Esophagus squamous epithelium (tissue), 5 donors: ENCODE measurements at places on chromosomes 2 and 18.

DNA sequence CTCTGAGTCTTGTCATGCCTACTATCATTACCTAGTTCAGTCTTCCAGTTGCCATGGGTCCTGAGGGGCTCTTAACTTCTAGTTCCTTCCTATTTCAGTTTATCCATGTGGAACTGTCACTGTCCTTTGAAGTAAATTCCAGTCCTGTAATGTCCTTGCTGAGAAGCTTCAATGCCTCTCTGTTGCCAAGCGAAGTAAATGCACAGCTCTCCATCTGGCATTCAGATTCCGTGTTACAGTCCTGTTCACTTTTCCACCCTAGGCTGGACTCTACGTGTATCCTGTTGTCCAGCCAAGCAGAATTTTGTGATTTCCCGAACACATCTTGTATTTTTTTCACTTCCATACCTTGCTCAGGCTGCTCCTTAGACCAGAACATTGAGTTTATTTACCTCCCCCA lies 245.3 kb downstream of the BABAM2 start:
- no peak for DNase-seq

DNA sequence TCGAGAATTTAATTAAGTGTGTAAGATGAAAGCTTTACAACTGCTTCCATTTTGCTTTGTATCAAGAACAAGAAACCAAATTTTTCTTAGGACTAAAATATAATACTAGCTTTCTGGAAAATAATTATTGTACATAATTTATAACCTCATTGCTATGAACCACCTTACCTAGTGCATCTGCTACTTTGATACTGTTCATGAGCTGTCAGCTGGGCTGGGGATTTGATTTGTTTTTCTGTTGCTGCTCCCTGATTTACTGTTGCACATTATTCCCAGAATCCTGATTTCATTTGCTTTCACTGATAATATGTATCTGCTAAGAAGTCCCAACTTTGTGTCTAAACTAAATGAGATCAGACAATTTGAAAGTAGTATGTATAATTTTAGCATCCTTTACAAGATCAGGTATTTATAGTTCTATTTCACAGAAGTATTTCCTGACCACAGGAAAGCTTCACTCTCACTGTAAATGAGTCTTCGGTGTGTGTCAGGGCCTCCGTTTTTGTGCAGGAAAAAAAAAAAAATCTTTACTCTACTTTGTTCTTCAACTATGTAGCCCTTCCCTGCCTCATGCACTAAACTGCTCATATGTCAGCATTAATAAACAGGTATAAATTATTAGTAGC lies 105.6 kb upstream of the CCDC150 start:
- no peak for DNase-seq

DNA sequence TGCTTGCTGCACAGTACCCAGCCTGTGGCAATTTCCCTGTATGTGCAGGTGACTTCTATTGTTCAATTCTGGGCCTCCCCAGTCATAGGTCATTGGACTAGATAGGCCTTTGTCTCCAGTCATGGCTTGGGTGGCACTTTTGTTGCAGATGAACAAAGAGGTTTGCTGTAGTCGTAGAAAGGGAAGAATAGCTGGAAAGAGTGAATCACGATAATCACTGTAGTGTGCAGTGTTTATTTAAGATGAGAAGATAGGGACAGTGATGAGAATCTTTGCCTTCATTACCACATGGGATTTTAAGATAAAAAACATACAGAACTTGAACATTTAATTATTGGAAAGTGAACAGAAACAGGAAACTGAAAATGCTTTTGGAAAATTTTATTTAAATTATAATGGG lies 156.1 kb upstream of the CYRIA start:
- DNase-seq, result no peak

DNA sequence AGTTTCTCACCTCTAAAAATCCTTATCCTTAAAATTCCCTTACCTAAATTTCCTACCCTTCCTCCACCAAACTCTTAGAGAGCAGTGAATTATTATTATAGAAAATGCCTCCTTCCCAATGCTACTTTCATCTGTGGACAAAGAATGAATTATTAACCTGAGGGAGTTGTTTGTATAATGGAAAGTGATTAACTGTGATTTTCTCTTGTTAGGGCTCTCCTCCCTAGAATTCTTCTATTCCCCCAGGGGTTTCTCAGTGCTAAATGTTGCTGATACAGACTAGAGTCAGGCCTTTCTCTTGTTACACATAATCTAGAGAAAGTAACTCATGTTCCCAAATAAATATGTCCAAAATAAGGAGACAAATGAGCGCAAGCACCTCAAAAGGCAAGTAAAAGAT lies 23.3 kb downstream of the EPB41L5 start:
- no peak for DNase-seq

DNA sequence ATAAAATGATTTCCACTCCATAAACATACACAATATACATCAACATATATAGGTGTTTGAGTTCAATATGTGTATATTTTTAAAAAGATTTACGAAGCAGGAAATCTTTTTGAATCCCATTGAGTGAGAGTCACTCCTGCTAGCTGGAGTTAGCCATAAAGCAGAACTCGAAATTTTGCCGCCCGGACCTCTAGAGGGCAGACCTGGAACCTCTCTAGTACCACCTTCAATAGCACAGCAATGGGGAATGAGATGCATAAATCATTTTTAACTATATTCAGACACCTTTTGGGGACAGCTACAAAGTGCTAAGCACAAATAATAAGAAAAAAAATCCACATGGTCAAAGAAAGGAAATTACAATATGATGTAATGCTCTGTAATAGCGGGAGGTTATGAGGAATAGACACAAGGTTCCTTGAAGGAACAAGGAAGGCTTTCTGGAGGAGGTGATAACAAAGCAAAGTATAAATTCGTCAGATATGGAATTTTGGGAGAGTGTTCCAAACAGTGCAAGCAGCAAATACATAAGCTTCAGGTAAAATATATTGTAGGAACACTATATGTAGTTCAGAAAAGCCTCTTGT lies 533.4 kb downstream of the ERBB4 start:
- DNase-seq, result no peak

GRCh38 chr2:58055033-58055786 lies 8.6 kb downstream of the VRK2 start:
- no peak for DNase-seq

- no peak for DNase-seq
Observed at GRCh38 chr2:64700133-64700809, 46.6 kb upstream of the SERTAD2 start.
